Activated CD4-positive, alpha-beta T cell treated with anti-CD3 and anti-CD28 coated beads for 36 hours (primary cell): ENCODE measurements at places on chromosomes 16 and 17. TPM values are rescaled to one million over a fixed set of nuclear protein-coding genes. Genes with fewer than 3 reads are reported as not detected.

DNA sequence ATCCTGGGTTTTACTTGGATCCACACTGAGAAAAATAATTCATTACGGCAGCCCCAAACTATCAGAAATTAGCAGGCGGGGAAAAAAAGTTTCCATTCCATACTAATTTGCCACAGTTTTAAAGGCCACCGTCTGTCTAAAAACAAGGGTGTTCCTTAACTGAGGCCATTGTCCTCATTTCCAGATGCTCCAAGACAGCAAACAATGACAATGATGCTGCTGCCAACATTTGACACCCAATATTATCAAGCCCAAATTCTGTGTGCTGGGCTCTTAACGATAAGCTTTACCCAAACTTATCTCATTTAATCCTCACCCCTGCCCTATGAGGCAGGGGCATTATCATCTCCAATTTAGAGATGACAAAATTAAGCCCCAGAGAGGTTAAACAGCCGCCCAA lies 26.3 kb downstream of the CUEDC1 start:
- DNase-seq: no peak

DNA sequence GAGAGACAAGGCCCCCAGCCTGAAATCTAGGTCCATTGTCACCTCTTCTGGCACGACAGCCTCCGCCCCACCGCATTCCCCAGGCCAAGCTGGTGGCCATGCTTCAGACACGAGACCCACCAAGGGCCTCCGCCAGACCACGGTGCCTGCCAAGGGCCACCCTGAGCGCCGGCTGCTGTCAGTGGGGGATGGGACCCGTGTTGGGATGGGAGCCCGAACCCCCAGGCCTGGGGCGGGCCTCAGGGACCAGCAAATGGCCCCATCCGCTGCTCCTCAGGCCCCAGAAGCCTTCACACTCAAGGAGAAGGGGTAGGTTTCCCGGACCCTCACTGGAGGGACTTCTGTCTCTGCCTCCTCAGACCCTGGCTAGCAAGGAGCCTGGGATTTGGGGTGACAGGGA lies 1.0 kb downstream of the TEDC2 start:
- no peak for DNase-seq

ESRP2 gene
- 0.58 TPM for total RNA-seq

DNA sequence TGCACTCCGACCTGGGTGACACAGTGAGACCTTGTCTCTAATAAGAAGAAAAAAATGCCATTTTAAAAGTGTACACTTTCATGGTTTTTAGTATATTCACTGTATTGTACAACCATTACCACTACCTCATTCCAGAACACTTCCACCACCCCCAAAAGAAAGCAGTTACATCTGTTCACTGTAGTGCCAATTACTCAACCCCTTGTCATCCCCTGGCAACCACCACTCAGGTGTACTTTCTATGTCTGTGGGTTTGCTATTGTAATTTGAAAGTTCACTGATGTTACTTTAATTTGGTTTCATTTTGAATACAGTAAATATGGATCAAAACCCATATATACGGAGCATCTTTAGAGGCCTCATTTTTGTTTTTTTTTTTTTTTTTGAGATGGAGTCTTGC lies 6.1 kb downstream of the ZG16 start:
- peak; percentile 65 for DNase-seq
